Adrenal gland (tissue), 19 donors: ENCODE measurements at places on chromosomes 5 and 9.

DNA sequence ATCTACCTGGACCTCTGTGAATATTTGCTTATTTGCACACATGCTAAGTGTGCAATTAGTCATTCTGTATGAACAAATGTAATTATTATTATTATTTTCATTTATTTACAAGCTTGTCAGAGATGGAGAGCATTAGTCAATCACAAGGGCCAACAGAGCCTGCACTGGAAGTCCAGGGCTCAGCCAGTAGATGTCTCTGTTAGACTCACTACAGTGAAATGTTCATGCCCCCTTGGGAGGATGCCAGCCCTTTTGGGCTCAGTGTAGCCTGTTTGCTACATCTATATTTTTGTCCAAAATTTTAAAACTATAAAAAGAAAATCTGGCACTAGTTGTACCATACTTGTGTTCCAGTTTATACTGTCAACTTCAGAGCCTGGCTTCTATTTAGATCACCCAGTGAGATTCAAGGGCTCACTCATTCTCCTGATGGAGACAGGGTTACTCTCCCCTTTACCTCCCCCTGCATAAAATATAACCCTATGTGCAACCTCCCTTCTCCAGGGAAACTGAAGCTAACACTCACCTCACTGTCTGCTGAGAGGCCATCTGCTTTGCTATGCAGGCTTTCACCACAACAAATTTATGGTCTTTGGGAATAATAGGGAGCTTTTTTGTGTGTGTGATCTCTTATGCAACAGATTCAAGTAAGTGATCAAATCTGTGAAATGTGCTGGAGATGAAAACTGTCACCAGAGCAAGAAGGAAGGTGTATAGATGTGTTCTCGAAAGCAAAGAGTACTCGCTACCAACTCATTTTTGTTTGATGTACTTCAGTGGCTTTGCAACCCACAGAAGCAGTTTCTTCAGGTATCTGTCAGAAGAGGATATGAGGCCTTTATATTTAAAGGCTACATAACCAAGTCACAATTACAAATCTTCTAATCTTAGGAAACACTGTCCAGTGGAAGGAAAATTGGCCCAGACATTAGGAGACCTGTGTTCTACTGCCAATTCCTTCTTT is 99.9 kb upstream of the TLE4 start:
- peak; percentile 73 for DNase-seq

- no peak for DNase-seq
Measured at GRCh38 chr5:77398458-77398857, 93.7 kb downstream of the WDR41 start.

GRCh38 chr5:137492331-137492730 is 6.8 kb downstream of the SPOCK1 start:
- DNase-seq, result no peak

DNA sequence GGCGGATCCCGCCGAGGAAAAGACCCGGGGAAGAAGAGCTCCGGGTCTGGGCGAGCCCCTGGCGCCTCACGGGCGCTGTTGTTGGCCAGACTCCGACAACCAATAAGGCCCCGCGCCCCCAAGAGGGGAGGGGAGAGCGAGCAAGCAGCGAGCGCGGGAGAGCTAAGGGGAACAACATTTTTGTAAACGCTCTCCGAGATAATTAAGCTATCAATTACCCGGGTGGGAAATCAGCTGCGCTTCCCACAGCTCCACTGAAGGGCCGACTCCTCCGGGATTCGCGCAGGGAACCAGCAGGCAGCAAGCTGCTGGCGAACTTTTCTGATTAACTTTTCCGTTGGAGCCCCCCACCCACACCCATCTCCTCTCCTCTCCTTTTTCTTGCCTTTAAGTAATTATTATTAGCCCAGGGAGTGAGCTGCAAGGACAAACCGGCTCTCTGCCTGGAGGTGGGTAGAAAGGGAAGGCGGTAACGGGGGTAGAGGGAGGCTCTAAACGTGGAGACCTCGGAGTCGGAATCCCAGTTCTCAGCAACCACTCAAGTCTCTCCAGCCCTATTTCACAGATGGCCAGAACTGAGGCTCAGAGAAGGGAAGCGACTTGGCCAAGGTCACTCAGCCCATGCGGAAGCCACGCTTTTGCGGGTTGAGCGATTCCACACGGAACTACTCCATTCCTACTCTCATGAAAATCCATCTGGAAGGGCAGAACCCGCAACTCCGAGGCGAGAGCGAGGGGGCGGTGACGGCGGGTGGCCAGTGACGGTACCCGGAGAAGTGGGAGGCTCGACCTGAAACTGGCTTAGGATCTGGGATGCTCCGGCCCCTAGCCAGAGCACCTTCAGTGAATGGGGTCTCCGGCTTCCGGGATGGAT is 1.3 kb downstream of the ASTN2 start:
- no peak for DNase-seq

- DNase-seq, result no peak
Measured at GRCh38 chr9:93156475-93157008, 22.5 kb upstream of the NINJ1 start.

DNA sequence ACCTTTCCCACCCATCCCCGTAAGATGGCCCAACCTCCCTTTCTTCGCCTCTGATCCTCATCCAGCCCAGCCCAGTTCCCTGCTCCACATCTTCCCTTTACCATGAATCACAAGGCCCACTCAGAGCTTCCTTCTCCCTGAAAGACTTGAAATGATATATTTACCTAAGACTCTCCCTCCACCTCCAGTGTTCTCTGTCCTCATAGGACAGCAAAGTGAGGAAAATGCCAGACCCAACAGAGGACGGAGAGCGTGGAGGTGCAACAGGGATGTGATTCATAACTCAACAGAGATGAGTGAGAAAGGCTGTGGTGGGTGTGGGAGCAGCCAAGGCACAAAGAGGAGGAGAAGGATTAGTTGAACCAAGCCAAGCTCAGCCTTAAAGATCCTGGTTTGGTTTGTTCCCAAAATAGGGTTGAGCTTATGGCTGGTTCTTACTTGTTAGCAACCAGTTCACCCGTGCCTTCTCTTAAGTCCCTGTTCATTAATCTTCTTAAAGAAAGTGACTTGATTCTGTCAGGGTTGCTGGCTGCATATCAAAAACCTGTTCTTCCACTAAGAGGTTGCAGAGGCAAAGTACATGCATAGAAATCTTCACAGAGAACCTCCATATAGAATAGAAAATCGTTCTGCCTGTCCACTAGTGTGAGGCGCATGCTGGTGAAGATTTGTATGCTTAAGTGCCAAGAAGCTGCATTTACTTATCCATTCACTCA is 183.2 kb downstream of the ACTL7B start:
- no peak for DNase-seq

GRCh38 chr5:150611026-150611425 is 29.4 kb upstream of the SYNPO start:
- no peak for DNase-seq

GRCh38 chr5:117943541-117943940 is 1044.8 kb downstream of the DTWD2 start:
- DNase-seq, result no peak

GRCh38 chr9:100534401-100534800 is 43.5 kb upstream of the CAVIN4 start:
- DNase-seq, result no peak

DNA sequence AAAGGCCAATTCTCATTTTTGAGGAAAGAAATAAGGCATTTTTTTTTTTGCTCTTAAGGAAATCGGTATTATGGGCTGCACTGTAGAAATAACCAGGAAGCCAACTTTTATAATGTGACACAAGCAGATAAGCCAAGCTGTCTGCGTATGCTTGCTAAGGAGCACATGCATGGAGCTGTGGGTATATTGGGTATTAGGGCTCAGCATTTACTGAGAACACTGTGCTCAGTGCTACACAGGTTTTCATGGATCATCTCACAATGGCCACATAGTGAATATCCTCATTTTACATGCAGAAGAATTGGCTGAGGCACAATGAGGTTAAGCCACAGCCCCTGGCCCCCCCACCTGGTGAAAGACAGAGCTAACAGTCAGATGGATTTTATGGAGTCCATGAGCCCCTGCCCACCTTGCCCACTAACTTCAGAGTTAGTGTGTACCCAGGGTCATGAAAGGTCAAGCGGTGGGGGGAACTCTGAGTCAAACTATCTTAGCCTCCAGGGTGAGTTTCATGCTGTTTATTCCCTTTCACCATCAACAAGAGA is 204.8 kb downstream of the SPATA31A6 start:
- no peak for DNase-seq

GRCh38 chr5:97529354-97529985 is 346.4 kb upstream of the RIOK2 start:
- no peak for DNase-seq

GRCh38 chr9:137504432-137504777 is 45.3 kb upstream of the NSMF start:
- DNase-seq, result no peak
